ENCODE measurements at places on chromosomes 5 and 9.

GRCh38 chr9:38200431-38200830 lies 131.4 kb upstream of the SHB start:
- no peak for DNase-seq

GRCh38 chr9:19641046-19641445 lies 147.8 kb downstream of the SLC24A2 start:
- DNase-seq, result no peak

DNA sequence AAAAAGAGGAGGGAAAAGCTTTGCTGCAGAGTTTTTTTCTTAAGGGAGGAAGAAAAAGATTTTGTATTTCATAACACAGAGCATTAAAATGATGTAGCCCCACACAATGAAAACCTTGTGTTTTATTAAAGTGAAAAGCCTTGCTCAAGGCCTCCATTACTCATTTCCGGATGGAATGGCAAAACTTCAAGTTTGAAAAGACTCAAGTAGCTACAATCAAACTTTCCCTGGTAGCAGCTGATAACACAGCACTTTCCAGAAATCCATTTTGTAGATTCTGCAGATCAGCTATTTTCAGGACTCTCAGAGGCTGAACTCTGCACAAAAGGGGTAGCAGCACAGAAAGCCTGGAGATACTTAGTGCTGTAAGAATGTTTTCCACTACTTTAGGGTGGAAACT lies 374.8 kb downstream of the NFIB start:
- no peak for DNase-seq

DNA sequence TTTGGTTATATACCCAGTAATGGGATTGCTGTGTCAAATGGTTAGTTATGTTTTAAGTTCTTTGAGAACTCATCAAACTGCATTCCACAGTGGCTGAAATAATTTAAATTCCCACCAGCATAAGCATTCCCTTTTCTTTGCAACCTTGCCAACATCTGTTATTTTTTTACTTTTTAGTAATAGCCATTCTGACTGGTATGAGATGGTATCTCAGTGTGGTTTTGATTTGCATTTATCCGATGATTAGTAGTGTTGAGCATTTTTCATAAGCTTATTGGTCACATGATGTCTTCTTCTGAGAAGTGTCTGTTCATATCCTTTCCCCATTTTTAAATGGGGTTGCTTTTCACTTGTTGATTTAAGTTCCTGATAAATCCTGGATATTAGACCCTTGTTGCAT lies 435.7 kb upstream of the RIOK2 start:
- DNase-seq, result no peak

Measured in left cardiac atrium (tissue), 4 donors.